Right ventricle myocardium inferior (tissue), 1 donor: ENCODE measurements at places on chromosomes 4 and X. TPM values are rescaled to one million over a fixed set of nuclear protein-coding genes. Genes with fewer than 3 reads are reported as not detected.

The GYPA gene
- not detected for total RNA-seq

- peak; percentile 79 for DNase-seq
Observed at GRCh38 chrX:74422576-74423288, 1.4 kb downstream of the SLC16A2 start.

GRCh38 chrX:68428431-68428830 is 4.9 kb downstream of the OPHN1 start:
- no peak for DNase-seq

The SCML2 gene
- 1.4 TPM for total RNA-seq

The HEPH gene
- 8.0 TPM for total RNA-seq

DNA sequence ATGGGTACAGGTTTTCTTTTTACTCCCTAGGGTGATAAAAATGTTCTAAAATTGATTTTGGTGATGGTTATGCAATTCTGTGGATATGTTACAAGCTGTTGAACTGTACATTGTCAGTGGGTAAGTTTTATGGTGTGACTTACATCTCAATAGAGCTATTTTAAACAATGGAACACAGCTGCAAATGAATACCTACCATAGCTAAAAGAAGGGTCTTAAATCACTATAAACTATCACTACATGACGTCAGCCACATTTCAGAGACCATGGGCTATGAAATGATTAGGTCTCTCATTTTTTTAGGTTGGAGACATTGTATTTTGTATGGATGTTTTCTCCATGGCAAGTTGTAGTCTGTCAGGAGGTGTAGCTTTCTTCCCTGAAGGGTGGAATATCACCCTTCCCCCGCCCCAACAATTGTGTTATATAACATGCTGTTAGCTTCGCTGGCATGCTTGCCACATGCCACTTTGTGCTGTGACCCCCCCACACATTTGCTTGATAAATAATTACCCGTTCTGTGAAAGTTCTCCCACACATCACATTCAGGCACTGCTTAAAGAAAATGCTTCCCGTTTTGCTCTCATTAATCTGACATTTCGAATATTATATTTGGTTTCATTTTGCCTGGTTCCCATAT is 159.7 kb downstream of the ARHGAP10 start:
- DNase-seq = no peak

DNA sequence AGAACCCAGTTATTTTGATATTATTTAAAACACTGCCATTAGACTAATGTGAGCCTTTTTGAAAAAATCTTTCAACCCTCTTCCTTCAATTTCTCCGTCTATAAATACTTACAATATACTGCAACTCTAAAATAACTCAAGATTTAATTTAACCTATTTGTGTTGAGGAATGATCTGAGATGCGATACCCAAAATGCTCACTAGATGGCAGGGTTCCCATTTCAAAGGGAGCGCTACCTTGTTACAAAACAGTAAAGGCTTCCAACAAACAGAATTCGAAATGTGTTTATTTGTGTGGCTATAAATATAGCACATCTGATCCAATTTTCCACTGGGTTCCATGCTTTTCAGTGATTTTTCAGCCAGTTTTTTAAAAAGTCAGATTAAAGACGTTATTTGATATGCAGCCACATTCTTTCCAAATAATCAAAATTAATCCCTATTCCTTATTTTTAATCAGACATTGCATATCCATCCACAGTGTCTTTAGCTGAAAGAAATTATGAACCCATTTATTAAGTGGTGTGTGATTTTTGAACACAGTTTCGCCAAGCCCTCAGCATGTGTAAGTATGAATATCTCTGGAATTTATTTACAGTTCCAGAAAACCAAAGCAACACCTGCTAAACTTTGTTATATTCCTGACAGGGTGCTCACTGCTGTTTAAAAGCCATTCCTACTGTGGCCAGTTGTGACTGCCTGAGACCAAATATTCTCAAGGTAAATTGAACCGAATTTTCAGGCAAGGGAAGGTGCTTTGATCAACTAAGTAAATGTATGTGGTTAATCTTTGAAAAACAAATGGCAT is 668.0 kb upstream of the LCORL start:
- DNase-seq = no peak

DNA sequence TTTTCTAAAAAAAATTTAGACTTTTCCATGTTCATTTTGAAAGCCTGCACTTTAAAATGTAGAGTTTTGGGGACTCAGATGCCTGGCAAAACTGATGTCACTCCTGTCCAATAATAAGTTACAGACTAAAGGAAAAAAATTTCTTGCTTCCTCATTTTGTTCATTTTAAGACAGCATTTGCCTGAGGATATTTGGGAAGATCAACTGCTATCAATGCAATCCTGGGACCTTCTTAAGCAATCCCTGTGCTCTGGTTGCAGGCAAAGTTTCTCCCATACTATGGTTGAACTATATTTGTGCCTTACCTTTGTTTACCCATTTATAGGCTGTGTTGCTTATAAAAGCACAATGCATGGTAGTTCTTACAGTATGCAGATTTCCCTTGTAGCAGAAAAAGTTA is 280.4 kb downstream of the CFAP47 start:
- DNase-seq = no peak

DNA sequence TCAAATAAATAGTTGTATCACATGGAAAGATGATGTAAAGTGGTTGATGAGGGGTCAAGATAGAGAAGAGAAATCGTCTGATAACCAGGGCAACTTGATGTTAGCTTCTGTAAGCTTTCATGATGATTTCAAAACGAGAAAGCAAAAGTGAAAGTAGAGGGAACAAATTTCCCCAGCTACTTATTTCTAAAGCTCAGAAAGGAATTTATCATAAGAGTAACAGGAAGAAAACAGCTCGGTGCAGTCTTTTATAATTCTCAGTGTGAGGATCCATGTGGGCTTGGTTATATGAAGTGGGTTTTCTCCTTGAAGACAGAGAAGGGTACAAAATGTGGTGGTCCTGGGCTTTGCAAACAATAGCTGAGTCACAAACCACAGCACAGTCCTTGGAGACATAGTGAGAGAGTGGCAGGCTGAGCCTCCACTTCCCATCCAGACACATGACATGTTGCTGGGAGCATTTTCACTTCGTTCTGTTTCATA is 32.1 kb upstream of the GLRA2 start:
- DNase-seq = no peak

GRCh38 chr4:85772470-85772869 is 297.5 kb downstream of the ARHGAP24 start:
- DNase-seq = no peak

DNA sequence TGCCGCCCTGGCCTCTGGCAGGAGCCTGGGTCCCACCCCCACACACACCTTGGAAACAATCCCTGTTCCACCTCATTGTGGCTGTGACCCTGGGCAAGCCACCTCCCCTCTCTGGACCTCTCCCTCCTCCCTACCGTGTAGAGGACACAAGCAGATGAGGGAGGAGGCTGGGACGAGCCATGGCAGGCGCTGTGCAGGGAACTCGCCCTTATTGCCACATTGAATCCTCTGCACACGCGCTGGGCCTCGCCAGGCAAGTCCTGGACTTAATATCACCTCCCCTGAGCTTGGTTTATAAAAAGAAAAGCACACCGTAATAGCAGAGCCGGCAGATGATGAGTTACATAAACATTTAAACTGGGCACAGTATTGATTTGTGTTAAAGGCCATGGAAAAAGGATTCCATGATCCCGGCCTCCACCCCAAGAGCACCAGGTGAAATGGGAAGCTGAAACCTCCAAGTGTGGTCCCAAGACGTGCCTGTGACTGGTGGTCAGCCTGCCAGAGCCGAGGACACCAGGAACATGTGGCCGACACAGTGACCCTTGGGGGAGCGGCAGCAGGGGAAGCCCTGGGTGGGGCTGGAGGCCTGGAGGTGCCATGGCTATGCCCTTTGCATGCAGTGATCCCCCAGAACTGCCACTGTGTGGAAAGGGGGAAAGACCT is 81.1 kb downstream of the PPP2R2C start:
- DNase-seq = peak; percentile 50

DNA sequence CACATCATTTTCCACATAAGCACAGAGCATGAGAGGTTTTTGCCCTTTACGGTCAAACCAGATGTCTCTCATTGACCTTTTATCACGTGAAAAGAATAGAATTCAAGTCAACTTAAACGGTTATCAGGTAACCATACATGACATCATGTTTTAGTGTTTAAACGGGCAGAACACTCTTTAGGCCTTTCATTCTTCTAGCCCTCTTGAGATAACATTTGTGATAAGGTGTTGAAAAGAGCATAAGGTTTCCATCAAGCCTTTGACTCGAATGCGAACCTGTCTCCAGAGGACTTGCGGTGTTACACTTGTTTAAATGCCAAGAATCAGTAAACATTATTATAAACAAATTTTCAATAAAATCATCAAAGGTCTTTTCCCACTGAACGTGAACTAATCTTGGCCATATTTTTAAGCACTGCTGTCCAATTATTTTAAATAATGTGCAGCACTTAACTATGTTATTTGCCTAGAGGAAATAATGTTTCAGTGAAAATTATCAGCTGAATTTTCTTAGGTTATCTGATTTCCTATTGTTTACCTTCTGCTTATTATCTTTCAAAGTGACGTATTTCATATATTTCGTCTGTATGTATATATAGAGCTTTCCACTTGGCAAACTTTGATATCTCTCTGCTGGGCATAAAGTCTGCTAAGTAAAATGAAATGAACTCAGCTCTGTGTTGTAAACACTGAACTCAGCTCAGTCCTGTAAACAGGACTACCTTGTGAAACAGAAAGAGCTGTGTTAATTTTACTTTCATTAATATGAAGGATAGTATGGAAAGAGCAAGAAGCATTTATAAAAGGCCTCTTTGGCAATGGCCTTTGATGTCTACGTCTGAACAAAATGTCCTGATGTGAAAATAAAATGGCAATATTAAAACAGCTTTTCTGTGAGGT is 33.3 kb downstream of the TENM3 start:
- no peak for DNase-seq

DNA sequence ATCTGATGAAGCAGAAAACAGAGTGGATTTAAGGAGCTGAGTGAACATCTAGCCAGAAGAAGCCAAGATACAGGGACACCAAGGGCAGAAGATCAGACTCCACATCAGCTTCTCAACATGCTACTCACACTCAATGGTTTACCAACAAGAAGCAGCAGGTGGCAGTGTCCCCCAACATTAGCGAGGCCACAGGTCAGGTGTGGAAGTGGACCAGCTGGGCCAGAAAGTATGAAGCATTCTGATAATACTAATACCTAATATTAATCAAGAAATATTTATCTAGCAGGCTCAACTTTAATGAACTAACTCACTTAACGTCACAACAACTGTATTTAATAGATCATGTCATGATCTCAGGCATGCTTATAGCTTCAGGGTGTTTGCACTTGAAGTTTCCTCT is 73.4 kb upstream of the TTC29 start:
- DNase-seq = peak; percentile 66

DNA sequence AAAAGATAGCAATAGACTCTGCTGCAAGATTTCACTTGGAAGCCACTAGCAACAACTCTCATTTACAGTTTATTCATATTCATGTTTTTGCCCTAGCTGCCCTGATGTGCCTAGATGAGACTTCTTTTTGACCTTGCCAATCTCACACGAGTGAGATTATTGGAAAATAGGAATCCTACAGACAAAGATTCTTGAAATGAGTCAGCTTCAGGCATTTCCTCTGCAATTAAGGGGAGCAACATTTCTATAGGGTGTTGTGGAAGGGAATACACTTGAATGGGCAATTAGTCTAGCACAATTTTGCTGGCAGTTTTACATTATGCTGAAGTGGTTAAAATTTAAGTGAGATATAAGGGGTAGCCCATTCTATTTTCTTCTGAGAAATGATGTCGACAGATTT is 217.0 kb upstream of the FAT4 start:
- DNase-seq = no peak

The RASSF6 gene
- not detected for total RNA-seq
